ENCODE measurements at places on chromosomes 7 and 10.
A peak's percentile ranks its signal among the peaks of the same experiment; 100 is the strongest.

DNA sequence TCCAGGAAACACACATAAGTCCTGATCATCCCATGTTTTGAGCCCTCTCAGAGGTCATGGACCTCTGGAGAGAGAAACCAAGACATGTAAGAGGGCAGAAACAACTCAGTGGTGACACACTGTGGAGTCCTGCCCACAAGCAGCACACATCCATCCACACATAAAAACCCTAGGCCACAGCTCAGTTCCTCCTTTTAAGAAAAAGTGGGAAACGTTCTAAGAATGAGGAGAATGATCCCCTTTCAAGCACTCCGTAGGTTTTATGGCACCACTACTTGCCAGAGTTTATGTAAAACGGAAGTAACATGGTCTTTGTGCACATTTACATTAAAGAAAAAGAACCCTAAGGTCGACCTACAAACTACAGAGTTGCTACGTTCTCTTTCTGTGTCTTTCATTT lies 19.9 kb downstream of the ATAD1 start:
- DNase-seq, result no peak

DNA sequence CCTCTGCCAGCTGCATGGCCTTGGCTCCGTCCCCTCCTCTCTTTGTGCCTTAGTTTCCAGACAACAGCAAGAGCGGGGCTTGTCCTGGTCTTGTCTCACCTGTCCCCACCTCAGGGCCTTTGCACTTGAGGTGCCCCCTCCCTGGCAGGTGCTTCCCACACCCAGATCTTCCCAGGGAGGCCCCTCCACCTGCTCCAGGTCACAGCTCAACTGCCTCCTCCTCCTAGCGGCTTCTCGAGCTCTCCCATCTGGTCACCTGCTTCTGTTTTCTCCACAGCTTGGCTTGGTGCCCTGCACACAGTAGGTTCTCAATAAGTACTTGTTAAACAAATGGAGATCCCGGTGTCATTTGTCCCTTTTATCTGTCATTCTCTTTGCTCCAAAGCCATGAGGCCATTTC lies 64.3 kb upstream of the ZNF716 start:
- no peak for DNase-seq

DNA sequence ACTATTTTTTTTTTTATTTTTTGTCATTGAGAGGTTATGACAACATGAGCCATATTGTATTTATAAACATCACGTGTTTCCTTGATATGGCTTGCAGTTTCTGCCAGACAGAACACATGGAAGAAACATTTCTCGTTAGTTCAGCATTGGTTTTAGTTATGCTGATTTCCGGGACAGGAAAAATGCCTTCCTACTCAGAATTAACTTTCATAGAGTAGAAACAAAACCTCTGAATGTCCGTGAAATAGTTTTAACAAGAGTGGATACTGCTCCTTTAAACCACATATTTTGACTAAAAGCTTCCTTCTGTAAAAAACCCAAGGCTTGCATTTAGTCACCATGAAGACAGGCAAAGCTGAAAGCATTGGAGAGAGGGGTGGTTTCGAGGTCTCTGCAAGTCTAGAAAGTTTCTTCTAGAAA lies 240.4 kb downstream of the KIAA1217 start:
- DNase-seq, result peak; percentile 15

GRCh38 chr10:17023386-17024298 lies 106.0 kb downstream of the CUBN start:
- DNase-seq, result peak; percentile 59

DNA sequence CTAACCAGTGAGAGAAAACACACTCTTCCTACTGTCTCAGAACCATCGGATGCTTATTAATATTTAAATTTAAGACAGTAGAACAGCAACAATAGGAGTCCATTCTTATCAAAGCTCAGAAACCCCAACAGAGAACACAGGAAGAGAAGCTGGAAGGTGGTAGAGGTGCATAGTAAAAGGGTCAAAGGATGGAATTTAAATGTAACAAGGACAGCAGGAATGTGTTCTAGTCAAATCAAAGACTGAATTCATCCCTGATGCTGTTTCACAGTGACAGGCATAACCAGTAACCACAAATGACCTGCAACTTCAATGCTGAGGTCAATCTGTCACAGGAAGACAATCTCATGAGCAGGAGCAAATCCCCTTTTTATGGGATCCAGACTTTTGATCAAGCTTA lies 1259.7 kb downstream of the XPNPEP1 start:
- DNase-seq, result no peak

GRCh38 chr7:29177963-29178600 lies 16.5 kb upstream of the CHN2 start:
- DNase-seq, result no peak

- peak; percentile 36 for DNase-seq
These were observed 604 bp upstream of the SHTN1 start for GRCh38 chr10:117005527-117006055.

DNA sequence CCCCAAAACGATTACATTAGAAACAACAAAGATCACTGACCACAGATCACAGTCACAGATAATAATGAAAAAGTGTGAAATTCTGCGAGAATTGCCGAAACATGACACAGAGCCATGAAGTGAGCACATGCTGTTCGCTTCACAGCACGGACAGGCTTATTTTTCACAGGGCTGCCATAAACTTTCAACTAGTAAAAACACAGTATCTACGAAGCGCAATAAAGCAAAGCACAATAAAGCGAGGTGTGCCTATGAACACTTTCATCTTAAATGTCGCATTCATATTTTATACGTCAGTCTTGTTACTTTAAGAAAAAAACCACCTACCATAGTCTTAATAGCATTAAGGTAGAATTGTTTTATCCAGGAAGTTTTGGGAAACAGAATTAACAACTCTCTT lies 51.5 kb downstream of the ESYT2 start:
- DNase-seq, result no peak

DNA sequence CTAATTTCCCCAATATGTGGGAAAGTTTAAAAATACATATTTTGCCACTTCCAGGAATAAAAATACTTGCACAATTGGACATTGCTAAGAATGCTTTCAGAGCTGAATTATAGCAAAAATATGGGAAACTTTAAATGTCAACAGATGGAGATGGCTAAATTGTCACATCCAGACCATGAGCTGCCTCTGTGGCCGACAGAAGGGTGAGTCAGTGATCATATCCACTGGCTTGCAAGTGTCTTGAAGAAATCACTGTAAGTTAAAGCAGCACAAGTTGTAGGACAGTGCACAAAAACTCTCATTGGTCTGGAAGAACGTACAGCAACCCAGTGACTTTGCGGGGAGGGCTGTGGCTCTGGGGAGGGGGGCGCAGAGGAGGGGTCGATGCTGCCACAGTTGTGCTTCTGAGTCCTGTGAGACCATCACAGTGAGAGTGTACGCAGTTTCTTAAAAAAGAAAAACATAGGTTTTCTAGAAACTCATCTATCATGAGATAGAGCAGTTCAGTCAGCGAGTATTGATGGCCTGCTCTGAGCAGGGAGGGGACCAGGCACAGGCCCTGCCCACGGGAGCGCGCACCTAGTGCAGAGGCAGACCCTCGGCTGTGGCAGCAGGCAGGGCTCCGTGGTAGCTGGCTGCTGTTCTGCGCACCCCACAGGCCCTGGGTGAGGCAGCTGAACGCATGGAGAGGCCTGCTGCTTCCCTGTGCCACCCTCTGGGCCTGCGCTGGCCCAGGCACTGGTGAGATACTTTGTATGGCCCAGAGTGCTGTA lies 25.5 kb downstream of the LRRC27 start:
- no peak for DNase-seq

- no peak for DNase-seq
These were observed 21.4 kb upstream of the CPVL start for GRCh38 chr7:29167721-29168120.

DNA sequence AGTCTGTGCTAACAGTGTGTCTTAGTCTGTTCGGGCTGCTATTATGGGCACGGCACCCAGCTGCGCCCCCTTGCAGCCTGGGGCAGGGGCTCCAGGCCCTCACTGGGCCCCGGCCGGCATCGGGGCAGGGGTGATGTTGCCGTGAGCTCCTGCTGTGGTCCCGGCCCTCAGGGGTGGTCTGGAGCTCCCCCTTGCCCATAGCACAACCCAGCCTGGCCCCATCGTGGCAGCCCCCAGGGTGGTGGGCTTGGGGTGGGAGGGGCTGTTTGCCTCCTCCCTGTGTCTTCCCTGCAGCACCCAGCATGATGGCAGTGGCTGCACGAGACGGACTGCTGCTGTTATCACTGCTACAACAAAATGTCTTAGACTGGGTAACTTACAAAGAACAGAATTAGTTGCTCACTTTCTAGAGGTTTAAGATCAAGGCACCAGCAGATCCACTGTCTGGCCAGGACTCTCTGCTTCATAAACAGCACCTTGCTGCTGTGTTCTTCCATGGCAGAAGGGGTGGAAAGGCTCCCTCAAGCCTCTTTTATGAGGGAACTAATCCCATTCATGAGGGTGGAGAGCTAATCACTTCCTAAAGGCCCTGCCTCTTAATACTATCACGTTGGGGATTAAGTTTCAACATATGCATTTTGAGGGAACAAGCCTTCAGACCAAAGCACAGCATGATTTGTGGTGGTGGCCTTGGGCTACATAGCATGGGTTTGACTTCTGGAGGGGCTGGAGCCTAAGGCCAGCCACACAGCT lies 149.5 kb downstream of the SEC23IP start:
- DNase-seq, result no peak

DNA sequence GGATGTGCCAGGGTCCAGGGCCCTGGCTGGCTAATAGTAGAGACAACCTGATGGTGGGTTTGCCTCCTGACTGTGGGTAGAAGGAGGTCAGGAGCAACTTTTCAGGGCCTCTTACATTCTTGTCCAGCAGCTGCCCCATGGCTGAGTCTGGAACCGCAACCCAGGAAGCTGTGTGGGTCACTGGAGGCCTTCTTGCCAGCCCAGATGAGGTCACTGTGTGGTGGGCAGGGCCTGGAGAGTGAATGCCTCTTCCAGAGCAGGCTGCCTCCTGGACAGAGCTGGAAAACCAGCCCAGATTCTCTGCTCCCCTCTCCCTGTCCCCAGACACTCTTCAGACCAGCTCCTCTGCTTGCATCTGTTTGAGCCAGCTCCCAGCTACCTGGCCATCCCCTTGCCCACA lies 43.5 kb upstream of the LEP start:
- DNase-seq, result no peak

DNA sequence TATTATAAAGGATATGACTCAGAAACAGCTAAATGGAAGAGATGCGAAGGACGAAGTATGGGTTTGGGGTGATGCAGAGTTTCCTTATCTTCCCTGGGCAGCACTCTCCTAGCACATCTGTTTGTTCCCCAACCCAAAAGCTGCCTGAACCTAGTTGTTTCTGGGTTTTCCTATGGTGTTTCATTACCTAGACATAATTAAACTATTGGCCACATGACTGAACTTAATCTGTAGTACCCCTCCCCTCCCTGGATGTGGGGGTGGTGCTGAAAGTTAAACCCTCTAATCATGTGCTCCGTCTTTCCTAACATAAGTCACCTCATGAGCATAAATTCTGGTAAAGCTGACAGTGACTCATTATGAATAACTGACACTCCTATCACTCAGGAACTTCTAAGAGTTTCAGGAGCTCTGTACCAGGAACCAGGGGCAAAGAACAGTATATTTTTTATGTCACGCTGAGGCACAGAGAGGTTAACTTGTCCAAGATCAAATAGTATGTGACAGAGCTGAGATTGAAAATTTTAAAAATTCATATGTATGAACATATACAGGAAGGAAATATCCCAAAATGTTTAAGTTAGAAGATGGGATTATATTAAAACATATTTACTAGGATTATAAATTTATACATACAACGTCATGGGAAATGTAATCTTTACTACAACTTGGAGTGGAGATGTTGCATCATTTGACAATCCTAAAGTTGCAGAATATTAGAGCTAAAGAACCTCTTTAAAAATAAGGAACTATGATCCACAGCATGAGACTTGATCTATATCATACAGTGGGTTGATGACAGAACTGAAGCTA lies 4.8 kb downstream of the STRIP2 start:
- DNase-seq, result no peak

DNA sequence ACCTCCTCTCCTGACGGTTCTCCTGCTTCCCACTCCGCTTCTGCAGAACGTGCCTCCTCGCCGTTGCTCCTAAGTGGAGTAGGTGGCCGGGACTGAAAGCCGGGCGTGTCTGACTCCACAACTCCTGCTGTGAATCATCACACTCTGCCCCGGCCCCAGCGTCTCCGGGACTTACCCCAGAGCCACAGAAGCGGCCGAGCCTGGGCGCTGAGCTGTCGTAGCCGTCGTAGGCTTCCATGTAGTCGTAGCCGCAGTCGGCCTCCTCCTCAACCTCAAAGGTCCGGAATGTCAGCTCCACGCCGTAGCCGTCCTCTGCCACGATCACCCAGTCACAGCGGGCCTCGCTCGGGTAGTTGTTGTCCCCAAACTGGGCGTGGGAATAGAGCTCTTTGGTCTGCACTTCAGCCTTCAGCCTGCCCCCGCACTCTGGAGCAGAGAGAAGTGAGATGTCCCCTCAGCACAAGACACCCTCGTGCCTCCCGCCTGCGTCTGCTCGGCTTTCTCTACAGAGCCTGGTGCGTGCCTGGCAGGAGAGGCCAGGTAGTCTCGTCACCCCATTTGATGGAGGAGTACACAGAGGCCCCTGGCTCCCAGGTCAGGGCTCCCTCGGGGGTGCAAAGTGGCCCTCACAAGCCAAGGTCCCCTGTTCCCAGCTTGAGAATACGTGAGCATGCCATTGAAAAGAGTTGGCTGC lies 11.2 kb upstream of the OPALIN start:
- no peak for DNase-seq

GRCh38 chr7:37040330-37040729 lies 316.0 kb upstream of the AOAH start:
- DNase-seq, result no peak

- no peak for DNase-seq
These were observed 6.9 kb downstream of the FAM241B start for GRCh38 chr10:69636626-69637605.

DNA sequence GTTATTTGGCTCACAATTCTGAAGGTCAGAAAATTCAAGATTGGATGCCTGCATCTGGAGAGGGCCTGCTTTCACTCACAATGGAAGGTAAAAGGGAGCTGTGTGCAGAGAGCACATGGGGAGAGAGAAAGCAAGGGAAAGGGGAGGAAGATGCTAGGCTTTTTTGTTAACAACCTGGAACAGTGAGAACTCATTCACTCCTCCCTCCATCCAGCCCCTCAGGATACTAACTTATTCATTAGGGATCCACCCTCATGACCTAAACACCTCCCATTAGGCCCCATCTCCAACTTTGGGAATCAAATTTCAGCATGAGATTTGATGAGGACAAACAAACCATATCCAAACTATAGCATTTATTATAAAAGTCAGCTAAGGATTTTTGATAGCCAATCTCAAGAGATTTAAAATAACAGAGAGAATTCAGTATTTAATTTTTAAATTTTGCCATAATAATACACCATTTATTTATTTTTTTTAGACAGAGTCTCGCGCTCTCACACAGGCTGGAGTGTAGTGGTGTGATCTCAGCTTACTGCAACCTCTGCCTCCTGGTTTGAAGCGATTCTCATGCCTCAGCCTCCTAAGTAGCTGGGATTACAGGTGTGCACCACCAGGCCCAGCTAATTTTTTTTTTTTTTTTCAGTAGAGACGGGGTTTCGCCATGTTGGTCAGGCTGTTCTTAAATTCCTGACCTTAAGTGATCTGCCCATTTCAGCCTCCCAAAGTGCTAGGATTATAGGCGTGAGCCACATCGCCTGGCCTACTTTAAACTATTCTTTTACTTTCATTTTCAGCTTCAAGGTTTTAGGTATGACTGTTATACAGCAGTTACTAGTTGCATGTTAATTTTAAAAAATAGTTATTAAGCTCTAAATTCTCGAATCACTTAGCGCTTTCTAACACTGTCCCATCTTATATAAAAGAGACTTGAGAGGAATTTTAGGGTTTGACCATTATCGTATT lies 20.3 kb upstream of the ETV1 start:
- DNase-seq, result no peak

Data from GM13977 (cell line).